ENCODE measurements at places on chromosomes 5 and 9.
A peak's percentile ranks its signal among the peaks of the same experiment; 100 is the strongest.

GRCh38 chr5:159928122-159928909 is 12.0 kb downstream of the ADRA1B start:
- DNase-seq = no peak

GRCh38 chr5:95068289-95068910 is 216.5 kb downstream of the MCTP1 start:
- DNase-seq = no peak

DNA sequence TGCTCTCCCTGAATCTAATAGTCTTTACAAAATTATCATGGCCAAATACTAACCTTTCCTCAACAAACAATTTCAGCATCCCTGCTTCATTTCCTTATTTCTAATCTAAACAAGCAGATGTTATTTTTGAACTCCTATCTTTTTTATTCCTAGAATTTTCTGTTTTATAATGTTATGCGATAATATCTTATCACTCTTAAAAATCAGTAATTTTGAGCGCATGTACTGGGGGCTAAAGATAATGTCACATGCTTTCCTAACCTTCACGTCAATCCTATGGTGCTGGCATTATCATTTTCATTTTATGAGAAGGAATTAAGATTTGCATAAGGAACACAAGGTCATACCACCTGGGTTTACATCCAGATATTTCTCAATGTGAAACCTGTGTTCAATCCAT is 648.0 kb downstream of the BRINP1 start:
- no peak for DNase-seq

DNA sequence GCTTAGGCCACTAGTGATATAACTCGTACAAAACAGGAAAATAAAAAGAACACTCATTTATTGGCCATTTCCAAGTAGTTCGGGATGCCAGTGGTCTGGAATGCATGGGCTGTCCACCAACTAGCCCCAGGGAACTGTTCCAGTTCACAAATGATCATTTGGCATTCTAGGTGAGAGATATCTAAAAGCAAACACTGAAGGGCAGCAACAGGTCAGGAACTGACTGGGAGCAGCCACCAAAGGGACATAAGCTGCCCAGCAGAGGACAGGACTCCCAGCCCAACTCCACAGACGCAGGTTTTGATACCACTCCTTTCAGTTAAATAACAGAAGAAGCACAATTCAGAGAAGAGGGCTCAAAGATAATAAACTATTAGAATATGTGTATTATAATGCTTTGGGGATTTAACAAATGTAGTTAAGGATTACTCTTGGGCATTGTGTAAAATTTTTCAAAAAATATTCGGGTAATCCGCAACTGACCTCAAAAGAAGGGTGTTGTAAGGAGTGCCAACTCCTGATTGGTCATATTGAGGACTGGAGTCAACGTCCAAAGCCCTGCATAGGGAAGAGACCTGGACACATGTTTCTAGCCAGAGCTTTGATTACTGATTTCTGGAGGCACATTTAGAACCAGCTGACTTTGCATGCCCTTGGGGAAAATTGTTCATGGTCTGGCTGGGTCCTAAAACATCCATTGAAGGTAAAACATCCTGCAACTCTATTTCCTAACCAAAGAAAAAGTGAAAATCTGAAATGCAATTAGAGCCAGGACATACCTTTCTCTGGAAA is 320.0 kb downstream of the DNAH5 start:
- no peak for DNase-seq

DNA sequence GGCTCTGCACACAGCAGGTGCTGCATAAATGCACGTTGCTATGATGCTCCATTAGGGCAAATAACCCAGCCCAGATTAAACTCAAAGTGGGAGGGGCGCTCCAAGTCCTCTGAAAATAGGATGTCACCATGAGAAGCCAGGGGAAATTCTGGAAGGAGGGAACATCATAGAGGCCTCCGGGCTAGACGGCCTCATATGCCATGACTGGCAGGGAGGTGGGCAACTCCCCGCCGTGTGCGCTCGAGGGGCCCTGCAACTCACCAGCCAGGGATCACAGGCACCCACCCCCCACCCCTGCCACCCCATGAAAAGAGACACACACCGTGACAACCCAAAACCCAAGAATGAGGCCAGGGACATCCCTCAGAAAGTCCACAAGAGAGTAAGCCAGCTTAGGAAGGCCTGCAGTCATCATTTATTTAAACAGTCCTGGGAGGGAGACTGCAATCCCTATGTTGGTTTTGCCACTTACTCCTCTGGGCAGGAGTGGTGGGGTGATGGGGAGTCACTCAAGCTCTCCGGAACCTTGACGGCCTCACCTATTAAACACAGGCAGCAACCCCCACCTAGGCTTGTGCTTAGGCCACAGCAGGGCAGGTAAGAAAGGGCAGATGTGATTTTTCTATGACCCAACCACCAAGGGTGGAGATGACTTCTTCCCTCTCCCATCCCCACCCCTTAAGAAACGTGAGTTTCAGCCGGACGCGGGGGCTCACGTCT is 4.0 kb downstream of the VAV2 start:
- no peak for DNase-seq

GRCh38 chr5:171542525-171543140 is 123.2 kb downstream of the FGF18 start:
- DNase-seq = no peak

DNA sequence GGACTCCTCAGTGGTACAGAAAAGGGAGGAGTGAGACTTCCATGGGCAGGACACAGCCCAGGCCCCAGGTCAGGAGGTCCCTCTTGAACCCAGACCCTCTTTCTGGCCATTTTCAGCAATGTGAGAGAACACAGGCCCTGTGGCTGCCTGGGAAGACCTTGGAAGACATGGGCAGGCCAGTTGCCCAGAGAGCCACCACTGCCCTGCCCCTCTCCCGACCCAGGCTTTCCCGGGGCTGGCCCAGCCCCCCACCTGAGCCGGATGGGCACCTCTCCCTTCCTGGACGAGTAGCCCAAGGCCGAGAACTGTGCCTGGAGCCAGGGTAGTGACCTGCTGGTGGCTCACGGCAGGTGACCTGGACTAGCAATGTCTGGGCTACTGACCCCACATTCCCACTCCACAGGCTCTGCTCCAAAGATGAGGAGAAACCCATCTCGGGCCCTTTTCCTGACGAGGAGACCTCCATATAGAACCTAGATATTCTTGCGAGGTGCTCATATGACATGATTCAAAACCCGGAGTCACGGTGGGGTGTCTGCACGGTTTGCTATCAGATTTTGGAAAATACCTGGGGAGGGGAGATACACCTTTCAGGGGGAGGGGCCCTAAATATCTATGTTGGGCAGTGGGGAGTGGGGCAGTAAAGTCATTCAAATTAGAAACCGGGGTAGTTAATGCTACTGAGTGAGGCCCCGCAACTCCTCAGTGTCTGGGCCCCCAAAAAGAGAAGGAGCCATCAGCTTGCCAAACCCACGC is 59.4 kb downstream of the ZNF354C start:
- DNase-seq = no peak

DNA sequence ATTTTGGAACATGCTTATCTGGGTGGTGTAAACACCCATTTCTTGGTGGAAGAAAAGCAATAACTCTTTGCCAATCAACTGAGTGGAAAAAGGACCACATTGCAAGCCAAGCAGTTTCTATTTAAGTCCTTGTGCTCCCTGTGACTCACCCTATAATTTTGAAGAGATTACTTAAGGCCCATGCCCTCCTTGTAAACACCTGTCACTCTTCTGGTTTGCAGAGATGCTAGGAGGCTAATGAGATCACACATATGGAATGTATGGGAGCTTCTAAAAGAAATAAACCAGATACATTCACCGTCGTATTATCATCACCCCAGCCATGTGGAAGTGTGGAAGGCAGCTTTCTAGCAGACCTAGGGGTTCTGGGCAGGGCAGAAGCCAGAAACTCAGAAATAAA is 337.1 kb downstream of the GADD45G start:
- DNase-seq = peak; percentile 44

DNA sequence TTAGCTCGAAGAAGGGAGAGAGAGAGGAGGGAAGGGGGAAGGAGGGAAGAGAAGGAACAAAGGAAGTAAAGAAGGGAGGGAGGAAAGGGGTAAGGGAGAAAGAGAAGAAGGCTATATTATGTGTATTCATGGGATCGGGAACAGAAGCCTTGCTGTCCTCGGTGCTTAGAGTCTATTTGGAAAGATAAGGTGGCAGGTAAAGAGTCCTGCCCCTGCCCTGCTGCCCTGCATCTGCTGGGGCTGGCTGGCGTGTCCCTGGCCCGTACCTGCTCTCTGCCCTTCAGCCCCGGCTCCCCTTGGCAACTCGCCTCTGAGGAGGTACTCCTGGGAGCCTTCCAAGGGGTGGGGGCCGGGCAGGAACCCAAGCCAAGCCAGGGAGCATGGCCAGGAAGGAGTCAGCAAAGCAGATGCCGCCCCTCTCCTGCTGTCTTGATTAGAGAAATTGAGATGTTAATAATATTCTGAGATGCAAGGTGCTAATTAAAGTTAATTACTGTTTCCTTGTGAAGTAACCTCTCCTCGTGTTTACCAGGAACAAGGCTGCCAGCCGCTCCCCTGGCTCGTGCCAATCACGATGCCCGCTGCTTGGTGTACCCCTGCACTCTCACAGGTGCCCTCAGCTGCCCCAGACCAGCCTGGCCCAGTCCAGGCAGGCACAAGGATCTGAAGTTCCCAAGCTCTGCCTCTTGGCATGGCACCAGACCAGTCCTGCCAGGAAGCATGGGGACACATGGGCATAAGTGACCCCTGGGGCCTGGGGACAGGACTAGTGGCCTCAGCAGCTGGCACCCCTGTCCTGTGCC is 36.6 kb downstream of the PCDH1 start:
- DNase-seq = no peak

DNA sequence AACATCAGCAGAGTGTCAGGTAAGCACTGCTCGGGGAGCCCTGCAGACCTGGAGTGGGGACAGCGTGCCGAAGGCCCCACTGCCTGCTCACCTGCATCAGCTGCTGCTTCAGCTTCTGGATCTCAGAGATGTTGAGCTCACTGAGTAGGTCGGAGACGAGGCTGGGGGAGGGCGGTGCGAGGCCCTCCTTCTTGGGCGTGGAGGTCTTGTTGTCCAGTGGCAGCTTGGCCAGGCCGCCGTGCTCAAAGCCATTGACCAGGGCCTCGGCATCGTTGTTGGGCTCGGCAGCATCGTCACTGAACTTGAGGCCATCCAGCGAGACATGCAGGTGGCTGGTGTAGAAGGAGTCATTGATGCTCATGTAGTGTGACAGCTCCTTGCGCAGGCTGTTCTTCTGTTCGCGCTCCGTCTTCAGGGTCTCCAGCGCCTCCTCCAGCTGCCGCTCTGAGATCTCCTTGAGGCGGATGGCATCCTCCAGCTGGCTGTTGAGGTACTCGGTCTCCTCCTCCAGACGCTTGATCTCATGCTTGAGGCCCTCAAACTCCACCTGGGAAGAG is 44.3 kb downstream of the BICD2 start:
- DNase-seq = no peak

DNA sequence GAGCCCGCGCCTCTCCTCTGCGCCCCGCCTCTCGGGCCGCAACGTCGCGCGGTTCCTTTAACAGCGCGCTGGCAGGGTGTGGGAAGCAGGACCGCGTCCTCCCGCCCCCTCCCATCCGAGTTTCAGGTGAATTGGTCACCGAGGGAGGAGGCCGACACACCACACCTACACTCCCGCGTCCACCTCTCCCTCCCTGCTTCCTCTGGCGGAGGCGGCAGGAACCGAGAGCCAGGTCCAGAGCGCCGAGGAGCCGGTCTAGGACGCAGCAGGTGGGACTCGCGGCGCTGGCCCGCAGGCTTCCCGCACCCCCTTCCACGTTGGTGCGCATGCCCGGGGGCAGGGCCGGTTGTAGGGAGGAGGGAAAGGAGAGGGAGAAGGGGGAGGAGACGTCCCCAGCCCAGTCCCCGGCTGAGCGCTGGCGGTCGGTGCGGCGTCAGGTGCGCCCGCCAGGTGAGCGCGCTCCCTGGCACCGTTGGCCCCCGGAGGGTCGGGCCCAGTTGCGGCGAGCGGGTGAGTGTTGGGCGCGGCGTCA is at the start of gene OCLN:
Gene OCLN, plus strand, starts transcription at position 400 of the 532 bp plus-strand sequence. CDS start 11,455 bp downstream, outside the sequence.
- no peak for DNase-seq

DNA sequence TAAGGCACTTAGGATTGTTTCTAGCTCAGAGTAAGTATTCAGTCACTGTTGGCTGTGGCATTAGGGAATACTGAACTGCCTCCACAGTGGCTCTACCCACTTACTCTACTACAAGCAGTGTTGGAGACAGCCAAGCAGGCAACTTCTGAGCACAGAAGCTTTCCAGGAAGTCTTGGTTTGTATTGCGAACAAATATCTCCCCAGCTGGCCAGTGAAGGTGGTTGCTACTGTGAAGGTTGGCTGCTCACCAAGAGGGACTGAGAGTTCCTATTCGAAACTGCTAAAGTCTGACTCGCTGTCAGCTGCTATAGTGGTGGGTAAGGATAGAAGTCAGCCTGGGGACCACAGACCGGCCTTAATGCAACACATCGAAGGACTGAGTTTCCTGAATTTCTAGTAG is 319.1 kb downstream of the KIF4B start:
- no peak for DNase-seq

GRCh38 chr5:65043843-65044359 is 275.2 kb downstream of the CWC27 start:
- no peak for DNase-seq

- DNase-seq = no peak
Observed at GRCh38 chr9:133996531-133997520, 4.7 kb upstream of the VAV2 start.

- DNase-seq = no peak
Observed at GRCh38 chr9:87684627-87685219, 41.2 kb upstream of the CTSL start.

GRCh38 chr5:181086026-181086883 is 44.7 kb downstream of the OR2V1 start:
- no peak for DNase-seq

DNA sequence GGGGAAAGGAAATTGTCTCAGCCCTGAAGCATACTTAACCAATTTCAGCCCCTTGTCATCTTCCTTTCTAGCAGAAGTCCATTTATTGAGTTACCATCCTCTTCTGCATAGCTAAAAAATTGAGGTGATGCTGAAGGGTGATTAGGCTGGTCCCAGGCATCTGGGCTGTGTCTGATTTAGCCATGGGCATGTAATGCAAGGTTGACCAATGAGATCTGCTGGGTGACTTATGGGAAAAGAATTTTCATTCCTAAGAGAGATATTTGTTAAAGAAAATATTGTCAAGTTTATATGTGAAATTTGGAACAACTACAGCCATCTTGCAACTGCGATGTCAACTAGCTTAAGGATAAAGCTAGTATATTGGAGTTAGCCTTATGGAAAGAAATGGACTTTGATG is 5.1 kb downstream of the ITGA2 start:
- no peak for DNase-seq

GRCh38 chr5:73300337-73301207 is 127.6 kb downstream of the TMEM174 start:
- no peak for DNase-seq
